HuH-7 (cell line): ENCODE measurements at places on chromosomes 4 and X.

GRCh38 chrX:149540621-149541520, at the start of gene EOLA1:
Gene EOLA1 (plus strand): TSS chrX:149541012. CDS start chrX:149545631, 4,619 bp downstream.
- DNase-seq: peak; percentile 54

DNA sequence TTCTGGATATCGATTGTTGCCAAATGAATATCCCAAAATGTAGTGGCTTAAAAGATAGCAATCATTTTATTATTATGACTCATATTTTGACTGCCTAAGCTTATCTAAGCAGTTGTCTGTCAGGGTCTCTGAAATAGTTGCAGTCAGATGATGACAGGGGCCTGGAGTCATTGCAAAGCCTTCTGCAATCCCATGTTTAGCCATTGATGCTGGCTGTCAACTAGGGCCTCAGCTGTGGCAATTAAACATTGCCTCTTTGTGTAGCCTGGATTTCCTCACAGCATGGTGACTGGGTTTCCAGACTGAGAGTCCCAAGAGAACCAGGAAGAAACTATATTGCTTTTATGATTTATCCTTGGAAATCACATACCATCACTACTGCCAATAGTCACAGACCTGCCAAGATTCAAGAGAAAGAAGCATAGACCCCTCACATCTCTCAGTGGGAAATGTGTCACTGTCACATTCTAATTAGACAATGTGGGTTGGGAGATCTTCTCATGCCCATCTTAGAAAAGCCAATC, 227.3 kb upstream of the NOCT start:
- DNase-seq: no peak

- DNase-seq: no peak
Observed at GRCh38 chr4:59945277-59945676, 1254.8 kb upstream of the ADGRL3 start.

DNA sequence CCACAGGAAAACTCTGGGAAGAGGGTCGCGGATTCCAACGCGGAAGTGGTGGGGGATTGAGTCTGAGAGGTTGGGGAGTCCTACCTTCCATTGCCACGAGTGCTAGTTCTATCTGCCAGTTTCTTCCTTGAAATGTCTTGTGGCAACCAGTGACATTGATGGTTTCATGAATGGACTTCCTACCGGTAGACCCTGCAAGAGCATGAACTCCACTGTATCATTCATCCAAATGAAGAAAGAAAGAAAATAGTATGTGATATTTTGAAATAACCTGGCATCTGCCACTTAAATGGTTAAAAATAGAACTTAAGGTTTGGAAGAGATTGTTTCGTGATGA, 1.1 kb upstream of the SLC10A7 start:
- peak; percentile 40 for DNase-seq

- DNase-seq: no peak
Observed at GRCh38 chrX:40423299-40423698, 157.5 kb upstream of the ATP6AP2 start.

- no peak for DNase-seq
Observed at GRCh38 chr4:38170338-38171169, 210.4 kb downstream of the PTTG2 start.

DNA sequence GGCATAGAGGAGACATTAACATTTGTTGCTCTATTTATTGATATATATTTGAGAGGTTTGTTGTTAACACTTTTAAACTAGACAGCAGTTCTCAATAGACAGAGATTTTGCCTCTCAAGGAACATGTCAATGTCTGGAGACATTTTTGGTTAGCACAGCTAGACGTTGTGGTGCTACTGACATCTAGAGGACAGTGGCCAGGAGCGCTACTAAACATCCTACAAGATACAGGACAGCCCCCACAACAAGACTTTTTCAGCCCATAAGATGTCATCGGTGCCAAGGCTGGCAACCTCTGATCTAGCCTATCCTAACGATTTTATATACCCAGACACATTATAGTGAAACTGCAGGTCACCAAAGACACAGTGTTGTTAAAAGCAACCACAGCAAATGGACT, 18.4 kb upstream of the CTSO start:
- no peak for DNase-seq

- DNase-seq: no peak
Observed at GRCh38 chr4:99324979-99325378, 3.8 kb upstream of the ADH1B start.

GRCh38 chrX:129786210-129786651, 6.5 kb downstream of the SASH3 start:
- DNase-seq: no peak

DNA sequence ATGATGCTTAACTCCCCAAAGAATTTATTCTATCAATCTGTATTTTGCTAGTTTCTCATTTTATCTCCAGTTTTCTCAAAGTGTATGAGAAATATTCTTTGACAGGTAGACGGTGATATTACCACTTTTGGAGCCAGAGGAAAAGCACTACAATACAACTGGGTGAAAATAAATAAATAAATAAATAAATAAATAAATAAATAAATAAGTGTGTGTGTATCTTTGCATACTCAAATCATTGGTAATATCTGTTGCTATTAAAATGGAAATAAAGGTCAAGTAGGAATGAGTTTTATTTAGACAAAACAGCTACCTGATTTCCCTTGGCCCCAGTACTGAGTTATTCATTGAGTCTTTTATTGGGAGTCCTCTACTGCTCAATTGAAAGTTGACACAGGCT, 114.3 kb downstream of the RBMX2 start:
- DNase-seq: no peak

DNA sequence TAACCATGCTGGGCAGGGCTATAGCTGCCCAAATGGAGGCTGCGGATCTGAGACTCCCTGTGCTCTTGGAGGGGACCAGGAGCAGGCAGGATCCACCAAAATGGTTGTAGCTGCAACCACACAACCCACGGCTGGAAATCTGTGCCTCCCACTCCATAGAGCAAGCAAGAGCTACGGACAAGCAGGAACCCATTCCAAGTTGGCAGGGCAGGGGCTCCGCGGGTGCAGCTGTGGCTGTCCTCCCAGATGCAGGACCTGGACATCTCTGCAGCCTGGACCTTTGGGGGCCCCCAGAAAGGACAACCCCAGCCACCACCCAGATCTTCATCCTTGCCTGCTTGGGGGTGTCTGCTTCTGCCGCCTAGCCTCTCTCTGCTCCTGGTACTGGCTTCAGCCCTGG, 154.1 kb upstream of the TRAM1L1 start:
- DNase-seq: no peak

DNA sequence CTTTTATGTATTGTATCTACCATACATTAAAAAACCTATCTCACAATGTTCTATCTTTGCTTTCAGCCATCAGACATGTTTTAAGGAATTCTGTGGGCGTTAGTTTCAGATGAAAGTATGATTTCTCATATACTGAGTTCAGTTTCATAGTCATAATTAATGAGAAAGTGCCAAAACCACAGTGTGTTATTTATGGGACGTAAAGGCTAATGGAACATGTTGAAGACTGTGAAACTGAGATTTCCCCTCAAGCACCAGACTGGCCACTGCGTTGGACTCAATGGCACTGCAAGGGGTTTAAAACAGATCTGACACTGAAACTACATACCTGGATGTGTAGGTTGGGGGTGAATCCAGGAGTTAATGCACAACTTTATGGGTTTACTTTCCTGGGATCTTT, 32.0 kb downstream of the F8 start:
- no peak for DNase-seq

- DNase-seq: no peak
Observed at GRCh38 chrX:8848911-8849310, 47.7 kb upstream of the FAM9A start.

- DNase-seq: no peak
Observed at GRCh38 chrX:21740329-21741274, 17.3 kb downstream of the SMPX start.

GRCh38 chr4:123621072-123621705, 224.6 kb downstream of the SPRY1 start:
- DNase-seq: no peak

GRCh38 chr4:137156054-137156453, 376.2 kb downstream of the PCDH18 start:
- no peak for DNase-seq

- DNase-seq: no peak
Observed at GRCh38 chr4:83618431-83618830, 82.5 kb downstream of the GPAT3 start.

DNA sequence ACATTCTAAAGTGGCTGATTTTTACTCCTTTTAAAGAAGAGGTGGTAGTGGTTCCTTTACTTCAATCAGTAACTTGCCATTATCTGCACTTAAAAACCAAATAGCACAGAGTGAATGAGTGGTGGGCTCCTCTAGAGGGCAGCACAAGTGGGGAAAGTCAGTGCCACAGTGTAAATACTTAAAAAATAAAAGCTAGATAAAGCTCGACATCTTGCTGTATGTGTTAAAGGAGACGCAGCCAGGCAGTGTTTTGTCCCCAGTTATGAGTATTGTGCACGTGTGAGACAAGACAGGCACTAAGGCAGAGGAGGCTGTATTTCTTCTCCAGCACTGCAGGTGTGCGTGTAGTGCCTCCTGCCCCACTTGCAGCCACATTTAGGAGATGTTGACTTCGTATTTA, 24.6 kb downstream of the NAP1L5 start:
- peak; percentile 15 for DNase-seq

DNA sequence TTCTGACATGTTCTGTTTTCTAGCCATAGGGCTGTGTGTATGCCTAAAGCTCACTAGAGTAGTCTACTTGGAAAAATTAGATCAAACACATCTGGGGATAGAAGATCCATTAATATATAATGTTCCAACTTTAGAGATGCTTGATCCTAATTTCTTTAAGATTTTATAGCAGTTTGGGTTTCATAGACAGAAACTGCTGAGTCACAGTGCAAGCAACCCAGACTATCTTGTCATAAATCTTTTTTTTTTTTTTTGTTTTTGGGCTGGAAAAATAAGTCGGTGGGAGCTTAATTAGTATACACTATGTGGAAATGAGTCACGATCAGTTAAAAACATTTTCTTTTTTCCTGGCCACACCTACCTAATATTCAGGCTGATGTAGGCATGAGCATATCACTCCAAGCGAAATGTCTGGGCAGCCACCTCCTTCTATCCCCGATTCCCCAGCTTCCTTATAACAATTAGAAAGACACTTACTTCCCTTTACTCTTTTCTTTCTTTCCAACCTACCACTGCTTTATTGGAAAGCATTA, 58.2 kb upstream of the CASK start:
- DNase-seq: no peak

- DNase-seq: no peak
Observed at GRCh38 chr4:75655562-75655961, 17.6 kb downstream of the G3BP2 start.

DNA sequence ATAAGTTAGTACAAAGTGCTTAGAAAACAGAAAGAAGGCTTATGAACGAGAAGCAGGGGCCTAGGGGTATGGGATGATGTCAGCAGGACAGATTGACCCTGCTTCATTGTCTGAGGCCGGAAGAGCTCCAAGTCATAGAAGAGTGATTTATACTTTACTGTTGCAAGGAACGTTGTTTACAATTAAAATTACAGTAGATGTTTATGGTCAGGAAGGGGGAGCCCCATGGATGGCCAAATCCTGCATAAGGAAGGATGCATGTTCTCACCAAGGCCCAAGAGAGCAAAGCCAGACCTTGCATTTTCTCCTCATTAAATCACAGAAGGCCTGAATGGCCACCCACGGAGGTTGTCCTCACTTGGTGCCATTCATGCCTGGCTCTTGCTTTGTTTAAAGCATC, 115.3 kb downstream of the LDB2 start:
- no peak for DNase-seq
